Chondrocyte (in vitro differentiated cells): ENCODE measurements at places on chromosomes 3 and 15.

DNA sequence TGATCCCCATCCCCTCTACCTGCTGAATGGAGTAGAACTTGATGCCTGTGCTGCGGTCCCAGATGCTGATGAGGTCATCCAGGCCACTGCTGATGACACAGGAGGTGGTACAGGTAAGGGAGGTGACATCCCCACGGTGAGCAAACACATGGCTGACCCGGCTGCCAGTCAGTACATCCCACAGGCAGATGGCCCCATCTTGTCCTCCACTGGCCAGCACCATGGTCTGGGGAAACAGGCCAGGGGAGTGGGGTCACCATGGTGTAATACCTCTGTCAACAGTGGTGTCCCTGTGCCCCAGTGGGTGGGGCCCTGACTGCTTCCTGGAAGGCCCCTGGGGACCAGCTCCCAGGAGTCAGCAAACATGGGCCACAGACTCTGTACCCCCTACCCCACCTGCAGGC lies 33.3 kb downstream of the PTPN23 start:
- DNase-seq, result no peak

GRCh38 chr3:193947596-193947995 lies 188.4 kb upstream of the HES1 start:
- no peak for DNase-seq

DNA sequence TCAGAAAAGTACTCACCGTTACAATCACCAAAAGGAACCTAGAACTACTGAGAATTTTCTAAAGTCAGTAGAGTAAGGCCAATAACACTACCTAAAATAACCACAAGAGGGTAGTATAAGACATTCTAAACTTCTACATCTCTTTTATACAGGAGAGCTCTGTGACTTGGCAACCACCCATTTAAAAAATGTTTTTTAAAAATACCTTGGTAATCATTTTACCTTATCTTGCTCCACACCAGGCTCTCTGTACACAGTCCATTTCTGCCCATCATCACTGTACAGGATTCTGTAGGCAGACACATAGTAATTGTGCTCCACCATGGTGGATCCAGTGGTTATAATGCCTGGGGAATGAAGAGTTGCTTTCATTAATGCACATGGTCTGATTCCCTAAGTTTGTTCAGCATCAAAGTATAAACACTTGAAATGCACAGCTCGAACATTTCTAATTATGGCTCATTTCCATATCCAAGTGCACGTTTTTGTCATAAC lies 54.5 kb downstream of the ST3GAL6 start:
- no peak for DNase-seq

DNA sequence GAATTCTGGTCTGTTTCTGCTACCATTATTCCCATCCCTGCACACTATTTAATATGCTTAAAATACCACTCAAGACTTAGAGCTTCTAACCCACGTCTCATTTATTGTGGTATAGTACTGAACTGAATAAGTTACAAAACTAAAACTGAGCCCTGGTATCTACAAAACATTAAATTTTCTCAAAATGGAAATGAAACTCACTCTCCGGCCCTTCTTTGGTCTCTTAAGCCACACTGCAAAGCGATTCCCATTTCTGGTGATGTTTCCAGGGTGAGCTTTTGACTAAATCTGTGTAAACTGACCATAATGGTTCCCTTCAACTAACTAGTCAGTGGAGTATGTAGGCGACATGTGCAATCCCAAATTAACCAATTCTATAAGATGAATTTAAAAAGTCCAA lies 18.6 kb downstream of the KPNA4 start:
- DNase-seq, result no peak
